Stimulated activated CD4-positive, alpha-beta T cell treated with anti-CD3 and anti-CD28 coated beads, Interleukin-15, amount 100 ng/mL, for 1 hour (primary cell): ENCODE measurements at places on chromosomes 5 and 9.

DNA sequence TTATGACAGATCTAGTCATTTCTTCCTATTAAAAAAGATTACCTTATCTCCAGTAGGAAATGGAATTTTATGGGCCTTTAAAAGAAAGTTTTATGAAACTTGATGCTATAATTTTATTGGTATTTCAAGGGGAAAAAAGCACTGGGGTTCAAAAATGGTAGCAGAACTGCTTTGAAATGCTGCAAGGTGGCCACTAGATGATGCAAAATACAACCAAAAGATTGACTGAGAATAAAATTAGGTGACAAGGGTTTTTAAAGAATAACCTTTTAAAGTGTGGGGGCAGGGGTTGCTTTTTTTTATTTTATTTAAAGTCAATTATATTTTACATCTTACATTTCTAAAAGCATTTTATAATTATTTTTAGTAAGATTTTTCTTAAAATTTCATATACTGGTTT, 61.7 kb downstream of the KLF9 start:
- no peak for DNase-seq

DNA sequence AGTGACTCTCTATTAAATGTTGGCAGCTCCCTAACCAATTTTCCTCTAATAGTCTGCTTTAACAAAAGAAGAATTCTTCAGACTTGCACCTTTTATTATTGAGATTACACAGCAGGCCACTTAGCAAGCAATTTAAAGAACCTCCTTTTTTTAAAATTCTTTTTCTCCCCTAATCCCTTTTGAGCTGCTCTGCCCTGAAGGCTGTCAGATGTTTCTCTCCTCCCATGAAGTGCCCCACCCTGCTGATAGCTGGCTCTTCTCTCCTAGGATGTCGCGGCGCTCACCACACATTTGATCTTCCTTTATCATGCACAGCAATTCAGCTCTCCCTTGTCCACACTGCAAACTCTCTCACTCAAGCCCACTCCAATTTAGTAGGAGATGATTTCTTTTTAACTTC, 1471.1 kb upstream of the ACO1 start:
- DNase-seq: no peak

- DNase-seq: no peak
Measured at GRCh38 chr9:137224830-137225694, at the start of gene CYSRT1. CYSRT1 (plus strand) TSS chr9:137225174; CDS start chr9:137225622, 448 bp downstream.

- DNase-seq: no peak
Measured at GRCh38 chr9:124133727-124134126, 122.2 kb downstream of the LHX2 start.

DNA sequence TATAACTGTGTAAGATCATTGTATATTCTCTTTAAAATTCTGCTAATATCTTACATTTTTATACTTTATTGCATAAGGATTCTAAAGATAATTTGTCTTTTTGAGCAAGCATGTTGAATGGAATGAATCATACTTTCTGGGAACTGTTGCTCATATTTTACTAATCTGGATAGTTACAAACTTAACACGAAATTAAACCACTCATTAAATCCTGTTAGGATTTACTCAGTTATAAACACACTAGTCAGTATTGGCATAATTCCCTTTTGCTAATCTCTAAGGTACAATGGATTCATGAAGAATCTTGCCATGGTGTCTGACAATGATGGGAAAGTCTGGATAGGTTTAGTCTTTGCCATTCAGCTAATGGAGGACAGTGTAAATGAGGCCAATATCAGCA, 338.1 kb upstream of the SMC2 start:
- no peak for DNase-seq

DNA sequence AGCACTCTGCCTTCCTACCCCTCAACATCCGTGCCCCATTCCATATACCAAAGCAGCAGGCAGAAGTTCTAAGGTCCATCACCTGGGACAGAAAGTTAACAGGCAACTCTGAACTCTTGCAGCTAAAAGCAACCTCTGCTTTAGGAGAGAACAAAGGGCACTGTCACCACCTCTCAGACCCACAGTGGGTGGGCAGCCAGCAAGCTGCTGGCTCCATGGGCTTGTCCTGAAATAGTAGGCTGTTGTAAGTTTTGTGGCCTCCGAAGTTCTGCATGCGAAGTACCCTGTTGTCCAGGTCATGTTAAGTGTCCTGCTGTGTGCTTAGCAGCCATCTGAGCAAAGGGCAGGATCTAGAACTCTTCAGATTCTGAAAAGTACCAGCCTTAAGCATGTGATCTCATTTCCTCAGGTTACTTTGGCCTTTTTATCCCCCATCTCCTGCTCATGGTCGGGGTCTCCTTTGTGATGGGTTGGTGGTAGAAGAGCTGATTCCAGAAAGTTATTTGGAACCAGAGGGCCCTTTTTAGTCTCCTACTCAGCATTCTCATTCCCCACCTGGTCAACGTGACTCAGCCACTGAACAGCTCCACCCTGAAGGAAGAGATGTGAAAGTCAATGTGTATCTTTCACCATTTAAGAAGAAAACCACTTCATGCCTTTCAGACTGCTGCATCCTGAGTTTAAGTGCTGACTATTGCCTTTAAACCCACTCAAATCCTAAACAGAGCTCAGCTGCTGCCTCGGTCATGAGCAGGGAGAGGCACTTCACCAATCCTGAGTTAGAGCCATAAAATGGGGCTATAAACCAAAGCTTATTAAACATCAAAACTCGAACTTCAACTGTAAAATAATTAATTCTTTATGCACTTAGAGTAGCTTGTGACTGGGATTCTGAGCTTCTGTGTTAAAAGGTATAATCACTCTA, 121.4 kb downstream of the DPYSL3 start:
- no peak for DNase-seq

- DNase-seq: no peak
Measured at GRCh38 chr9:134378901-134379338, 52.7 kb downstream of the RXRA start.
